ENCODE measurements at places on chromosomes 3 and 15. TPM values are rescaled to one million over a fixed set of nuclear protein-coding genes. Genes with fewer than 3 reads are reported as not detected.

The FAM3D gene
- 0.16 TPM for total RNA-seq

The CFAP91 gene
- not detected for total RNA-seq

The LYZL4 gene
- not detected for total RNA-seq

The CA12 gene
- total RNA-seq = 0.32 TPM

The BSN gene
- under 0.01 TPM for total RNA-seq

The GPR156 gene
- total RNA-seq = 0.06 TPM

The GOLGA6L7 gene
- not detected for total RNA-seq

The SPTSSB gene
- total RNA-seq = not detected

The MELTF gene
- 4.1 TPM for total RNA-seq

The DZIP1L gene
- 7.6 TPM for total RNA-seq
